ENCODE measurements at places on chromosomes 16 and 17.
A peak's percentile ranks its signal among the peaks of the same experiment; 100 is the strongest.

DNA sequence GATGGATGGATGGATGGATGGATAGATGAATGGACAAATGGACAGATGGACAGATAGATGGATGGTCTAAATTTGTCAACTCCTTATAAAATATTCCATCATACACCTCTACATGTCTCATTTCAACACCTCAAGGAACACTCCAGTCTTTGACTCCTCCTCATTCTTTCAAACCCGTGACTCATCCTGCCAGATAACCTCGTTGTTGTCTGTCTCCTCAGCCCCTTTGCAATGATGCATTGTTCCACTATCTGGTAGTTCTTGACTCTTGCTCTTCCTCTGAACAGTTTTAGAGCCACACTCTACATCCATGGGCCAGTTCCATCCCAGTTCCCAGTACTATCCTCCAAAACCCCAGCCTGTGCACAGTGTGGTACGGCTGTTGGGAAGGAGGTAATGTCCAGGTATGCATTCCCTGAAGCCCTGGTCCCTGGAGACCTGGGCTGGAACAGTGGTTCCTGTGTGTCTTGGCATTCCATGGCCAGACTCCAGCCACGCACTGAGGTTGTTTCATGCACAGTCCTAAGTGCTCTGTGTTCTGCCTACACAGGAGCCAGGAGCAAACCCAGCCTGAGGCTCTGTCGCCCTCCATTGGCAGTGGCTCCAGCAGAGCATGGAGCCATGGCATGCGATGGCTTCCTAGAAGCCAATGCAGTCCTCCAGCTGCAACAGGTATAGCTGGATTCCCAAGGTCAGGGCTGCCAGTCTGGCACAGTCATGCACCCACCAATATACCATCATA is 105.7 kb downstream of the C17orf67 start:
- no peak for DNase-seq

- DNase-seq, result no peak
These were observed 81.0 kb downstream of the RPTOR start for GRCh38 chr17:80625627-80626026.

- DNase-seq, result no peak
These were observed 1.0 kb downstream of the LITAF start for GRCh38 chr16:11585460-11586377.

DNA sequence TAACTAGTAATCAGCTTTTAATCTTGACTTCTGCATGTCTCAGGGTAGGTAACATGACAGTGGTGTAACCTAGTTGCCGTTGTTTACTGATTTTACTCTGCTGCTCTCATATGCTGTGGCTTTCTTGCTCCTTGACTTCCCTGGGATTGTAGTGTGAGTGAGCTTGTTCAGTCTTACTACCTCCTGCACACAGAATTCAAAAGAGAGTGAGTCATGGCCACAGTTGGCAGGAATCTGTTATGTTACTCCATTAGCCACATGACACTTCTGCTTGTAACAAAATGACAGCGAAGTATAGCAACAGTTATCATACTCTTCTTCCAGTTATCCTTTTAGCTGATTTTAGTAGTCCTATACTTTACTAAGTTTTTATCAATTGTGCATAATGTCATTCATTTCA is 18.8 kb downstream of the TNRC6A start:
- no peak for DNase-seq

DNA sequence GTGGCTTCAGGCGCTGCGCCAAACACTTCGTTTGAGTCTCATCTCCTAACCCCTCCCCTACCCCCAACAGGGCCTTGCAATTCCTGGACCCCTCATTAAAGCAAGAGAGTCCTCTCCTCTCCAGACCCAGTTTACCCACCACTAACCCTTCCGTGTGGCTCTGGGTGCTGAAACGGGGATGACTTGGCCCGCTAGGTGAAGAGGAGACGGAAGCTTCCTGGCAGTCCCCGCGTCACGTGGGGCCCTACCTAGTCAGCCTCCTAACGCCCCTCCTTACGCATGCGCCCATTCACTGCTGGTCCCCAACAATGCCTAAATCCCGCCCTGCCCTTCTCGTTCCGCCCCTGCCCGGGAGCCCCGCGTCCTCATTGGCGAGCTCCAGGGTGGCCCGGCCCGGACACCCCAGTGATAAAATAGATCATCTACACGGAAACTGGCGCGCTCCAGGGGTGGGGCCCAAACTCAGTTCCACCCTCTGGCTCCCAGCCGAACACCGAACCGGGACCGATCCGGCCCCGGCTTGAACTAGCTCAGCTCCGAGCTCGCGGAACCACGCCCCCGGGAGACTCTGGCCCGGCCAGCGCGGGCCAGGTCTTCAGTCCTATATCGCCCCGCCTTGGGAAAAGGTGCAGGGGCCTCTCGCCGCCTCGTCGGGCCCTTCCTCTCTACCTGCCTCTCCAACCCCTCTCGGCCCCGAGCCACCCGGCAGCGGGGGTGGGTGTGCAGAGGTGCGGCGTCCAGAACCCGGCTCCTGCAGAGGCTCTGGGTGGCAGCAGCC is at the start of gene SLC16A13:
Gene SLC16A13, plus strand, starts transcription at position 425 of the 778 bp plus-strand sequence. CDS start 368 bp downstream, outside the sequence.
- peak; percentile 95 for DNase-seq

DNA sequence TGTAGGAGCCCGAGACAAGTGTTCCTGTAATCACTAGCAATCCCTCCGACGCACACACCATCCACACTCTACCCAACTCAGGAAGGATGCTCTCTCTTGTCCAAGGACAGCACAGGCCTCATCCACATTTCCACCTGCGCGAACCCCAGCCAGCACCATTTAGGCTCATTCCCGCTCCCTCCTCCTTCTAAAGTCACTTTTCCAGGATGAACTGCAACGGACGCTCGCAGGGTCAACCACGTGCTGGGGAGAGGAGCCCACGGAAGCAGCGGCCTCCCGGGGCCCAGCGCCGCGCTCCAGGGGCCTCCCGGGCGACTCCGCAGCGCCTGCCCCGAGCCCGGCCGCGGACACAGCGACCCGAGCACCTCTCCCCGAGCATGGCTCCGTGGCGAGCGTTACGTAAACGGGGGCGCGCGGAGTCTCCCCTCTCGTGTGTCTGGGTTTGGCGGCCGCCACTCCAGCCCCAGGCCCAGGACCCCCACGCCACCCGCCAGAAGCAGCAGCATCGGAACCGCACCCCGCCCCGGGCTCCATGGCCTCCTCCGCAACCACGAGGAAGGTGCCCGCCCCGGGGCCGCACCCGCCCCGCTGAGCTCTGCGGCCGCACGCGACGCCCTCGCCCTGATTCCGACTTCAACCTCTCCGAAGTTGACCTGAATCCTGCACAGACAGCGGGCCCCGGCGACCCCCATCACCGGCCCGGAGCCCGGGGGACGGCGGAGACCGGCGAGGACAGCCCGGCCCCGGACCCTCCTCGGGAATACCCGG is 668 bp downstream of the USP36 start:
- DNase-seq, result peak; percentile 40

DNA sequence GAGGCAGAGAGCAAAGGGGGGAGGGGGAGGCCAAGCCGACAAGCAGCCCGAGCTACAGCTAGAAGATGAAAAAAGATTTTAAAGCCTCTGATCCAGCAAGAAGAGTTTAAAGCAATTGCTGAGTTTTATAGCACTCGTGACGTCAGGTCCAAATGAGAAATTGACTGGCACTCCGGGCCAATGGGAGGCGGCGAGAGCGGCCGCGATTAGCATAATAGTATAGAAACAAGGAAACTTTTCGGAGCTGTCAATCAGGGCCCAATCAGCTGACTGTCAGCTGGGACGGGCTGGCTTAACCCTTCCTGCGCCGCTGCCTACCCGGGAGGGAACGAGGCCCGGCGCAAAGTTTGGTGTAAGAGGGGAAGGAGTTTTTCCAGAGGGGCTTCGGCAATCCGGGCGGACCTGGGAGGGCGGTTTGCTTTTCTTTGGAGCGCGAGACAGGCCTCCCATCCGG is at the start of gene MAF:
Gene MAF, minus strand, starts transcription at position 100 of the 454 bp plus-strand sequence. CDS start 835 bp downstream, outside the sequence.
- peak; percentile 93 for DNase-seq

DNA sequence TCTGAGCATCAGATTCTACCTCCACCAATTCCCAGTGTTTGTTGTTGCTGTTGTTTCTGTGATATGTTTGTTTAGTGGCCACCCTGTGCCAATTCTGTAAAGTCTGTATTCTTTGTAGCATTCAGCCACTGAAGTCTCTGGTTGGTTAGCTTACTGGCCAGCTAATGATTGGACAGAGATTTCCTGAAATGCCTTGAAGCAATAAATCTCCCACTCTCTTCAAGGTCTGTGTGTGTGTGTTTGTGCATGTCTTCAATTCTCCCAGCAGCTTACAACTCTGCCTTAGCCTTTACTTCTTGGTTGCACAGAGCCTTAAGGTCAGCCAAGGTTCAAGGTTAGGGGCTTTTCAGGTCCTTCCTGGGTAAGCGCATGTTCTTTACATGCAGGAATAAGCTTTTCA is 38.2 kb downstream of the PRPSAP2 start:
- DNase-seq, result no peak

- DNase-seq, result no peak
These were observed 24.6 kb downstream of the LLGL2 start for GRCh38 chr17:75550139-75550465.

- no peak for DNase-seq
These were observed 26.9 kb downstream of the RND2 start for GRCh38 chr17:43051969-43052368.

DNA sequence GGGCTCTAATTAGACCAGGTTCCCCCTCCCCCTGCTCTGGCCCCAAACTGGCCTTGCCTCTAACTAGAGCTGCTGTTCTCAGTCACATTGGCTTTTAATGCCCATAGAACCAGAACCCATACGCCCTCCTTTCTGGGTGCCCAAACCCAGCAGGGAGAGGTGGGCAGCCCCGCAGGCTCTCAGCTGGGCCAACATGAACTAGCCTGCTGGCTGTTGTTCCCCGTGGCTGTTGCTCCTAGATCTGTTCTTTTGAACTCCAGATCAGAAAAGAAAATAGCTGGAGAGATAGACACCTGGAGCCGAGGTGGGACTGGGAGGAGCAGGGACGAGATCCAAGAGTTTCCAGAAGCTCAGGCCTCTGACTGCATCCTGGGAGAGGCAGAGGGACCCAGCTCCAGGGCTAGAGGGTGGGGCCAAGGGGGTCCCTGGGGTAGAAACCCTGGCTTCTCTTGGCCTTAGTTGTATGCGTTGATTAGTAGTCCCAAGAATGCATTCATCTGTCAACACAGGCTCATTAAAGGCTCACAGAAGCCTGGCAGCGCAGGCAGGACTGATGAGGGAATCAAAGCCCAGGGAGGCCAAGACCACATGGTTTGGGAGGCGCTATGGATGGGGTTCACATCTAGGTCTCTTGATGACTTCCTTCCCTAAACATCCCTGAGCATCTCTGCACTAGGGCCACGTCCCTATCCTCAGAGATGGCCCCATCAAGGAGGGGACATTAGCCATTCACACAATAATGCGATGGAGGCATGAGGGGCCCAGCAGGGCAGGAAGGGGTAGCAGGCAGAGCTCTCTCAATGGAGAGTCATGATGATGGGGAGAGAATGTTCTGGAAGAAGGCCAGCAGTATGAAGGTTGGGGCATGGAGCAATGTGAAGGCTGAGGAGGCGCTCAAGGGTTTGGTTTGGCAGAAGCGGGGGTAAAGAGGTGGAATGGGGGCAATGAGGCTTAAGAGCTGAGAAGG is 1.3 kb upstream of the CPSF4L start:
- no peak for DNase-seq

GRCh38 chr17:9982159-9982558 is 77.1 kb upstream of the RCVRN start:
- DNase-seq, result peak; percentile 42

GRCh38 chr17:44794851-44795413 is 35.2 kb downstream of the GJC1 start:
- DNase-seq, result no peak

- DNase-seq, result no peak
These were observed 21.9 kb downstream of the GJC1 start for GRCh38 chr17:44808156-44808555.

GRCh38 chr16:81487301-81487720 is 42.7 kb downstream of the CMIP start:
- DNase-seq, result no peak

DNA sequence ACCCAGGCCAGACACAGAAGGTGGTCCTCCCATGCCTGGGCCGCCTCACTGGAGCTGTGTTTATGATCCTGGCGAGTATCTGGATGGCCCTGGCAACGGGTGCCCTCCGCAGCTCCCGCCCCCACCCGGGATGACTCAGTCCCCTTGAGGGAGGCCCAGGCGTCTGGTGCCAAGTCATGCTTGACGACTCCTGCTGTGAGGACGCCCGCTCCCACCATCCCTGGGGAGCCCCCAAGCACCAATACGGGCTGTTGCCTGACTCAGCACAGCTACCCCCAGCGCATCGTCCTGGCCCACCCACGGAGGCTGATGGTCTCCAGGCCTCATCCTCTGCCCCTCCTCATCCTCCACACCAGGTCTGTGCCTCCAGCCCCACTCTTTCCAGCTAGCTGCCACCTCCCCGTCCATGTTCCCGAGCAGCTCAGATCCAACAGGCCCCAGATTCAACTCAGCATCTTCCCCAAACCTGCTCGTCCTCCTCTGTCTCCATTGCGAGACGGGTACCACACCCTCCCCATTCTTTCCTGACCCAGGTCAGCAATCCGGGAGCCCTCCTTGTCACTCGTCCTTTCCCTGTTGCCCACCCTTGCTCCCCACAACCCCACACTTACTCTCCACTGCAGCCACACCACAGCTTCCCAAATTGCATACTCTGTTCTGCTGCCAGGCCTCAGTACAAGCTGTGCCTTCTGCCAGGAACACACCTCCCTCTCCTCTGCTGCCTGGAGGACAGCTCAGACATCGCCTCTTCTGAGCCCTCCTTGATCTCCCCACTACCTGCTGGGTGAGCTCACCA is 2.6 kb downstream of the CAMKK1 start:
- no peak for DNase-seq

- no peak for DNase-seq
These were observed 97.2 kb downstream of the TBC1D16 start for GRCh38 chr17:79938336-79939093.

DNA sequence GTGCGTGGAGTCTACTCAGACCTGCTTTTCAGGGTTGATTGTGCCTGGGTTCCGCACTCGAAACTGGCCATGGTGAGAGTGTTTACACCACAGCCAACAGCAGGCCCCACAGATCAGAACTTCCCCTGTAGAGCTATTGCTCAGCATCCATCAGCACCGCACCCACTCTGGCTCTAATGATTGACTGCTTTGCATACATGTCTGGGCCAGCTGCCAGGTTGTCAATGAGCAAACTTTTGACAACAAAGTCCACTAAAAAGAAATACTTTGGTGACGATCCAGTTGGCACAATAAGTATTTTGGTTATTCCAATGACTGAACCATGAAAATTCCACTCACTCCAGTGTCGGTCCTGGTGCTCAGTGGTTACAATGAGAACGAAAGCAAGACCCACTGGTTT is 190.7 kb downstream of the FOXL1 start:
- DNase-seq, result no peak

DNA sequence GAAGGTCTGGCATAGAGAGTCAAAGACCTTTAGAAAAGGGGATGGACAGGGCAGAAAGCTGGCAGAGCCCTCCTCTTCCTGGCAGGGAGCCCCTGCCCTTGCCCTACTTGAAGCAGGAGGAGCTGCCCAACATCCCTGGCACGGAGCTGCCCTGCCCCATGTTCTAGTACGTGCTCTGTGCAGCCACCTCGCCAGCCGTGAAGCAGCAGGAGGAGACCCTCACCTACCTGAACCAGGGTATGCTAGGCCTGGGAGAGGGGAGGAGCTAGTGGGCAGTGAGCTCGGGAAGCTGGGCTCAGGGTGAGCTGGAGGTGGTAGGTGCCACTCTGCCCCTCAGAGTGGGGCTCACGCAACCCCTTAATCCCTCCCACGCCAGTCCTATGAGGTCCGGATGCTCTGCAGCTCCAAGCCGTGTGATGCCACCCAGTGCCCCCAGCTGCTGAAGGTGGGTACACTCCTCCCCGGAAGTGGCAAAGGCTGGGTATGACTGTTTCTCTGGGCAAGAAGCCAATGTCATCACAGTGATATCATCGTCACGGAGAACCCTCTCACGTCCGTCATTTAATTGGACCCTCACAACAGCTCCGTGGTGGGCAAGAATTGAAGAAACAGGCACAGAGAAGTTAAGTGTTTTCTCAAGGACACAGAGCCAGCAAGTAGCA is 12.7 kb upstream of the STAC2 start:
- no peak for DNase-seq

GRCh38 chr16:12235110-12235509 is 258.6 kb downstream of the SNX29 start:
- DNase-seq, result no peak
